Retinal pigment epithelial cell (primary cell): ENCODE measurements at places on chromosomes 1 and 21.

DNA sequence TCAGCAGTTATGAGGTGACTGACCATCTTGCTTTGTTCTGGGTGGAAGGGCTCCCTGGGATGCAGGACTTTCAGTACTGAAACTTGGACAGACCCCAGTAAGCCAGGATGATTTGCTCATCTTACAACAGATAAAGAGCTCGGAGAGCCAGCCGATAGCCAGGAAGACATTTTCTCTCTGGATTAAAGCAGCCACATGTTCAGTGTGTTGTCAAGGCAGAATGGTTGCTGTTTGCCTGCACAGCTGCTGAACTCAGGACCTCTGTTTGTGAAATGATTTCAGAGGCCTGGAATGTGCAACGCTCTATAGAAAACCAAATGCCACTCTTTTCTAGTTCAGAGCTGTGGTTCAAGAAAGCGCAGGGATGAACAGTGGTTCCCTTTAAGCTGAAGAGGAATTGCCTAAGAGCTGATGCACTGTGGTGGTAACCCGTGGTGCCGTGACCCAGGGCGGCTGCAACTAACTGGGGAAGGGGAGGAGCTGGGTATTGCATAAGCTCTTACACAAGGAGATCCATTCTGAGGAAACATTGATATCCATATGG, 40.7 kb downstream of the CASQ2 start:
- DNase-seq: peak; percentile 62

GRCh38 chr1:80445033-80445432, 1355.7 kb upstream of the ADGRL2 start:
- DNase-seq: peak; percentile 66

DNA sequence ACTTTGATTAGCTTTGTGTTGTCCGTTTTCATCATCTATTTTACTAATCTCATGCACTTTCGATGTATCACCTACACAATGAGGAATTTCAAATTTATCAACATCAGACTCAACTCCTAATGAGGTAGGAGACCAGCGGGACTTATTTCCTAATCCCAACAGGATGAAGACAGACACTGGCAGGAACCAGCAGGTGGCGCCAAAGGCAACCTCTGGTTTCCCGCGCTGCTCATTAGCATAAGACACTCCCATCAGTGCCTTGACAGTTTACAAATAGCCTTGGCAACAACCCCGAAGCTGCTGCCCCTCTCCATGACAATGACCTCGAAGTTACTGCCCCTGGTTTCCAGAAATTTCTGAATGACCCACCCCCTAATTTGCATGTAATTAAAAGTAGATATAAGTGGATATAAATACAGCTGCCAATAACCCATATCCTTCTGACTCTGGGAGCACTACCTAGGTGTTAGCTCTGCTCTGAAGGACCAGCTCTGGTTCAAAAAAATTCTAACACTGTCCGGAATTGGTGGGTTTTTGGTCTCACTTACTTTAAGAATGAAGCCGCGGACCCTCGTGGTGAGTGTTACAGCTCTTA, 974.8 kb downstream of the ADGRL2 start:
- no peak for DNase-seq

GRCh38 chr1:1942753-1943656, 23.9 kb upstream of the TMEM52 start:
- no peak for DNase-seq

DNA sequence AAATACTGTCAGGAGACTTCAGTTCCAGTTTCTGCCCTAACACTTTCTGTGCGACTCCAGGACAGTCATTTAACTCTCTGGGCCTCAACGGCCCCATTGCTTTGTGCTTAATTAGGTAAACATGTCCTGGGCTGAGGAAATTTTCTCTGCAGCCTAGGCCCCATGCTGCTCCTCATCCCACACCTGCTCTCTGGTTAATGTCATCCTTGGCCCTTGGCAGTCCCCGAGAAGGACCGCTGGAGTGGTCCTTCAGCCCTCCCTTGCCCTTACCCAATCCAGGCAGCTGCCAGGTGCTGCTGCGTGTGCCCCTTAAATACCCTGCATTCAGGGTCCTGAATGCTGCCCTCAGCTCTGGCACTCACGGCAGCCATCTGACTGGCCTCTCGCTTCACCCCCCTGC, 18.7 kb downstream of the UBL4B start:
- DNase-seq: no peak

DNA sequence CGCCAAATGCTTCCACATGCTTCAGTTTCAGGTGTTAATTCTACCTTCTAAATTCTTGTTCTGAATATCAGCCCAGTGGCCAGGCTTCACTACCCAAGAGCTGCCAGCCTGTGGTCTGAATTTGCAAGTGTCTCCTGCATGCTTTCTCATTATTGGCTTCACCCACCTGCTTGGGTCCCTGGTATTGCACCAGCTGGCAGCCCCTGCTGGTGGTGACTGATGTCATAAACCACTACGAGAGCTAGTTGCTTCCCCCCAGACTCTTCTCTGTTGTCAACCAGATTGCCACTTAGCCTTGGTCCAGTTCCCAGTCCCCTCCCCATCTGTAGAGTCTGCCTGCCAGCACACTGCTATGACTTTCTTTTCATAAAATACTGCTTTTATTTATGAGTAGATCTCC, 197.7 kb upstream of the DUSP10 start:
- no peak for DNase-seq

GRCh38 chr1:160097151-160097910, 1.1 kb downstream of the IGSF8 start:
- DNase-seq: no peak

DNA sequence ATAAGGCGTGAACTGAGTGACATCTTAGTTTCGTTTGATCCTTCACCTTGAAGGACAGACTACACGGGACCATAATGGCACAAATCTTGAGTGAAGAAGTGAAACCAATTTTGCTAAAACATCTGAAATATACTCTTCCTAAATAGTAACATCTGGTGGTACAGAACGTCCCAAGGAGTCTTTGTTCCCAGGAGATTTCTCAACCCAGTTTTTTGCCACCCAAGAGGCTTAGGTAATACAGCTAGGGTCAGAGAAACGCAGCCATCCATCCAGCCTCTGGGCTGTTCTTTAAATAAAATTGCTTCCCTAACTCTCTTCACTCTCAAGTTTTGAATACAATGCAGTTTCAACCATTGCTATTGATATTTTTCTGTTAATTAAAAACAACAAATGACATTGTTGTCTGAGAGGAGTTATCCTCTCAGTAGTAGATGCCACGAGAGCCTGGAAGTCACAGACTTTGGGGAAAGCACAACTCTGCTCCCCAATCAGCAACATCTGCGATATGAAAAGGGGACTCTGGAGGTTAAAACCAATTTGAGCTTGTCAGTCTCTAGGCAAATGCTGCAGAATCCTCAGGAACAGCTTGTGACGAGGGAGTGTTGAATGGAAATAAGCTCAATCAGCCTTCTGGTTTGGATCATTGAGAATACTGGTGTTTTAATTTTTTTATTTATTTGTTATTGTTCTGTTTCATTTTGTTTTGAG, 394.3 kb upstream of the ADGRL2 start:
- no peak for DNase-seq

- DNase-seq: no peak
Measured at GRCh38 chr1:46820076-46820475, 21.2 kb downstream of the CYP4B1 start.

DNA sequence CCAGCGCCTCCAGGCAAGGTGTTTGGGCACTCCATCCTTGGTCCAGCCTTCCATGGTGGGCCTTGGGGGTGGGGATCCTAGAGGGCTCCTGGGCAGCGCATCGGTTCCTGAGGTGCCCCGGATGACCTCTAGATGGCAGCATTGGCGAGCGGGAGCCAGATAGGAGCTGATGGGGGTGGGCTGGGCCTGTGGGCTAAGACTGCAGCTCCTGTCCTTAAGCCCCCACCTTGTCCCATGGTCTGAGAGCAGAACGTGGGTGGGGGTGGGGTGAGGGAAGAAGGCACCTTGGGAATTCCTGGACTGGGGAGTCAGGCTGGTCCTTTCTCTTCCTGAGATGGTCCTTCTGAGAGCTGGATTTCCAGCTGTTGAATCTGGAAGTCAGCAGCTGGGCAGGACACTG, 93.4 kb upstream of the CSF3R start:
- DNase-seq: no peak

GRCh38 chr1:6509919-6510291, 18.4 kb upstream of the PLEKHG5 start:
- DNase-seq: no peak

DNA sequence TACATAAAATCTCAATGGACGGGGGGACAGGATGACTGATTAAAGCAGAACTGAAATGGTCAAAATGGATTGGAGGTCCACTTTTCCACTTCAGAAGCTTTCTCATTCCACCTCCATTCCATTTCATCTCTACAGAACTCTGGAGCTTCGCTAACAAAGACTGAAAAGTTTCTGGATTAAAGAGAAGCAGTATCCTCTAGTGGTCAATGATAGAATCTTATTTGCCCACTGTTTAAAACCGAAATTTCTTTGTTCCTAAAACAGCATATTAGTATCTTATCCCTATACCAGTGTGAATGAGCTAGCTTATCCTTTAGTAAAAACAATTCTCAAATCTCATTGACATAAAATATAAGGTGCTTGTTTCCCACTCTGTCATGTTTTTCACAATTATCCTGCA, 890.6 kb downstream of the KCNT2 start:
- DNase-seq: no peak

DNA sequence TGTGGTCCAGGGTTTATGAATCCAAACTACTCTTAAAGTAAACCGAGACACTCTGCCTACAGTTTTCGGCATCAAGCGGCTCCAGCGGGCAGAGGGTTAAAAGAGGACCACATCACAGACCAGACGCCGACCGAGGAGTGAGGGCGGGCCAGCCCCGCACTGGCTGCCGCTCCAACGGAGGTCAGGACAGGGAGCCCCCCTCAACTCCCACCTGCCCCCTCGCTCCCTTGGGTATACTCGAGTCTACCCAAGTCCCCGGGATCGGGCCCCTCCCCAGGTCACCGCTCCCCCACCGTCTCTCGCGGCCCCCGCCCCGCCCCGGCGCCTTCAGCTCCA, 312 bp downstream of the ARNT start:
- no peak for DNase-seq

DNA sequence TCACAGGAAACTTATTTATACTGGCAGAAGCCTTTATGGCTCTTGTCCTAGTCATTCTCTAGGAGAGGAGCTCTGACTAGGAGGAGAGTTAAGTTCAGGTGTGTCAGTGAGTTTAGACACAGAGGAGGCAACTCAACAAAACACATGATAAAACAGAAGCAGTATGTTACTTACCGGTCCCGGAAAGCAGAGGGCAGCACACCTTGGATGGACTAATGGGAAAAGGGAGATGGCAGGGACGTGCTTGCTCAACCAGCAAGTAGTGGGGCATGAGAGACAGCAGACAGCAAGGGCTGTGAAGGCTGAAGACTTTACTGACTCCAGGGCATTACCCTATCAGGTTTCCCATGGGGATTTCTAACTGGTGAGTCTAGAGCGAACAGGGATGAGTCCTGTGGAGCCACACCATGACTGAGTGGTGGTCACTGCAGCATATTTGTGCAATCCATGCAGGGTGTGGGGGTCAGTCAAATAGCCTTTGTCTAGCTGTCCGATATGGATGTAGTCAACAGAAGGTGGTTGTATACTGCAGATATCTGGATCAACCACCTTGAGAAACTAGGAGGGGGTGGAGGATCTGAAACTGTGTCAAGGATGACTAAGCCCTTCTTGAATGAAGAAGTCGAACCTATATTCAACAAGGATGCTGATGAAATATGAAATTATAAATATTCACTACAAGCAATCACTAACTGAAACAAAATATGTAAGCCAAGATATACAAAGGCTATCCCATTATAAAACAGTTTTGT, 596.3 kb upstream of the CHRM3 start:
- DNase-seq: no peak

DNA sequence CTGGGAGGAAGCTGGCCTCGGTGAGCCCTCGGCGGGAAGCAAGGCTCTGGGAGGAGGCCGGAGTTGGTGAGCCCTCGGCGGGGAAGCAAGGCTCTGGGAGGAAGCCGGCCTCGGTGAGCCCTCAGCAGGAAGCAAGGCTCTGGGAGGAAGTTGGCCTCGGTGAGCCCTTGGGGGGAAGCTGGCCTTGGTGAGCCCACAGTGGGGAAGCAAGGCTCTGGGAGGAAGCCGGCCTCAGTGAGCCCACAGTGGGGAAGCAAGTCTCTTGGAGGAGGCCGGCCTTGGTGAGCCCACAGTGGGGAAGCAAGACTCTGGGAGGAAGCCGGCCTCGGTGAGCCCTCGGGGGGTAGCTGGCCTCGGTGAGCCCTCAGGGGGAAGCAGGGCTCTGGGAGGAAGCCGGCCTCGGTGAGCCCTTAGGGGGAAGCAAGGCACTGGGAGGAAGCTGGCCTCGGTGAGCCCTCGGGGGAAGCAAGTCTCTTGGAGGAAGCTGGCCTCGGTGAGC, 36.0 kb downstream of the KRTAP10-1 start:
- no peak for DNase-seq

GRCh38 chr1:169466259-169467230, 19.2 kb downstream of the SLC19A2 start:
- no peak for DNase-seq

DNA sequence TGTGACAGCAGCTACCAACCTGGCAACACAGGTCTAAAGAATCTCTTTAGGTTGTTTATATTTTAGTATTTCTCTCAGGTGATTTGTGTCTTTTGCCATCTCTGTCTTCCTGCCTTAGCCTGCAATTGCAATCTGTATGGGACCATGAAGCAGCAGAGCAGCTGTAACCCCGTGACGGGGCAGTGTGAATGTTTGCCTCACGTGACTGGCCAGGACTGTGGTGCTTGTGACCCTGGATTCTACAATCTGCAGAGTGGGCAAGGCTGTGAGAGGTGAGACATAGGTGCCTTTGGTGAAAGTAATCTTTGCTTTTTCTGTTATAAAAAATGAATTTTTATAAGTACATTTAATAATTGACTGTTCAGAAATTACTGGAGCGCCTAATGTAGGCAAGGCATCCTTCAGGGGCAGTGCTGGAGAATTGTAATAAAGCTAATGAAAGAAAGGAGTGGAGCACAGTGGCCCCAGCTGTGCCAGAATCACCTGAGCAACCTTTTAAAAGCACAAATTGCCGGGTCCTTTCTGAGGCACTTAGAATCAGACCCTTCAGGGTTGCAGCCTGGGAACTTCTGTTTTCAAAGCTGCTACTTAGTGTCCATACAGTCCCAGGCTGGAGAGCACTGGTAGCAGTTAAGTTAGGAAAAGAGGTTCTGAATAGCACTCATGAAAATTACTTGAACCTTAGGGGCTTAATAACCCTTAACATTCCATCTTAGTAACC, 60.6 kb upstream of the LAMC2 start:
- DNase-seq: no peak

GRCh38 chr1:185017966-185018365, 27.4 kb upstream of the RNF2 start:
- no peak for DNase-seq

DNA sequence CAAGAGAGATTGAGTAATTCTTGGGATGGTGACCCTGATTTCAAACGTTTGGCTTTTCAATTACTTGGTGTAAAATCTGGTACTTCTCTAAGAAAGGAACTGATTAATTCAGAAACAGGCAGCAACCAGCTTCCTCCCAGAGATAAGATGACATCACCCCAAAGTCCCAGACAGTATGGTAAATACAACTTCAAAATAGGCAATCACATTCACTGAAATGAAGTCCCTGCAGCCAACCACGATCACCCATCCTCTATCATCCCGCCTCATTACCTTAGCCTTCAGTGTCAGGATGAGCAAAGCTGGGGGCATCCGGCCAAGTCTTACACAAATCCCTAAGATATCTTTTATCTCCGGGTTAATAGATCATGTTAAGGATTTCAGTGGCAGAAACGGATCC, 26.4 kb upstream of the RUNX1 start:
- DNase-seq: no peak
